ENCODE measurements at places on chromosomes 13 and 19.

DNA sequence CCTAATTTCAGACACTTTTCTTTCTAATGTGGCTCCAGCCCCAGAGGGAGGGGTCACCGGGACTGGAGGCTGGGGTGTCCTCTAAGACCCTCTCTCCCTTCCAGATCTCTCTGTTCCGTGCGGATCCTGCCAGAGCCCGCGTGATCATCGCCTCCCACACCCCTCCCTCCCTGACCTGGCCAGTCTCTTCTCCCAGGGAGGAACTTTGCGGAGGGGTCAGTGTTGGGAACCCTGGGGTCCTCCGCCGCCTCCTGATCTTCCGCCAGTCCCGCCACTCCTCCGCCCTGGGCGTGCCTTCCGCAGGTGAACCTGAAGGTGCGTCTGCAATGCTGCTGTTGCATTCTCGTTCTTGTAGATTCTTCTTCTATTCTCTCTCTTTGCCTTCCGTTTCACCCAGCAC, 9.1 kb downstream of the SOX21 start:
- DNase-seq: no peak

GRCh38 chr19:383922-384798, 24.8 kb downstream of the C2CD4C start:
- DNase-seq: no peak

DNA sequence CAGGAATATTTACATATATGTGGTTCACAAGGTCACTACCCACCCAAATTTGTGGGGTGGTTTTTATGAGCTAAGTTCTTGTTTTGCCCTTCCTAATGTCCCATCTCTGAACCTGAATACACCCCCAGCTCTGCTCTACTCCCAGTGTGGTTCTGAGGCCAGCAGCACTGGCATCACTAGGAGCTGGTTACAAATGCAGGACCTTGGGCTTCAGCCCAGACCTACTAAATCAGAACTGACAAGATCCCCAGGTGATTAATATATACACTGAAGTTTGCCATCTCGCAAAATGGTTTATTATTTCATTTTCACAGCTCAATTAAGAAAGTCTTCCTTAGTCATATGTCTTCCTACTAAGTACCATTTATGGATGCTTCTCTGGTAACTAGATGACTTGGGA, 67.9 kb downstream of the FOXO1 start:
- DNase-seq: no peak

GRCh38 chr13:50168786-50169185, 153.5 kb downstream of the KCNRG start:
- DNase-seq: no peak

DNA sequence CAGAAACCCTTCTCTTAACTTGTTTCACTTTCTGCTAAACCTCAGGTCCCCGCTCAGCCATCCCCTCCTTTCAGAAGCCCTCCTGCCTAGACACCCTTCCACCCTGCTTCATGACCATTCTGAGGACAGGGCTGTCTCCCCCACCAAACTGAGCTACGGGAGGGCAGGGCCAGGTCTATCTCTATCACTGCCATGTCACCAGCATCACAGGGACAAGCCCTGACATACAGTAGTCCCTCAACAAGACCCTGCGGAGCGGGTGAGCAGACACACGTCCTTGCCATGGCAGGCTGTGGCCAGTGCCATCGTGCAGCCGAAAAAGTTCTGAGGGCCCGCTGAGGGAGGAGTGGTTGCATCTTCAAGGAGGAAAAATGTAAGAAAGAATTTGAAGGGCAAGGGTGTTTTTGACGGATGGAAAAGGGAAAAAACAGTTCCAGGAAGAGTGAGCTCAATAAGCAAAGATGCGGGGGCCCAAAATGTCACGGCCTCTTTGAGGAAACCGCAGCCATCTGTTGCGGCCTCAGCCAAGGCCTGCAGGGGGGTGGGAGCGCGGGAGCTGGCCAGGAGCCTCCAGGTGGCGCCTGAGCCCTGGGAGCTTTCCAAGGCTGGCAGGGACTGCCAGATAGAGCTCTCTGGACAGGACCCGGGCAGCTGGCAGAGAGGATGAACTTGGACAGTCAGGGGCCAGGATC, 8.1 kb downstream of the PTGIR start:
- DNase-seq: no peak

GRCh38 chr13:20729633-20730585, 26.4 kb downstream of the IL17D start:
- DNase-seq: no peak

GRCh38 chr19:54148158-54148557, 10.6 kb downstream of the CNOT3 start:
- DNase-seq: no peak

DNA sequence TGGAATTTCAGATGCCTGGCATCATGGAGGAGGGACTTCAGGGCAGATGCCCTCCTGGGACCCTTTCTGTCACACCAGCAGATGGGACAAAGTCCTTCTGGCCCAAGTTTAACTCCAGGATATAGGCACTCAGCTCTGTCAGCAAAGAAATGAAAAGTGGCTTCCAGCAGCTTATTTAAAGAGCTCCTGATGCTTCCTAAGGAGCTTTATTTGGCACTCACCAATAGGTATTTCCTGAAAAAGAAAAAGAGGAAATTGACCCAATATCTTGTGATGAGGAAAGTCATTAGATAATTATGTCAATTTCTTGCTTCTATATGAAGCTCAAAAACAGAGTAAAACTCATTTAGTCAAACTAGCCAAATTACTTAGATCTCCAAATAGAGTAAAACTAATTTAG, 224.6 kb downstream of the RAP2A start:
- DNase-seq: no peak

GRCh38 chr13:20840568-20840967, 62.0 kb downstream of the XPO4 start:
- DNase-seq: no peak

DNA sequence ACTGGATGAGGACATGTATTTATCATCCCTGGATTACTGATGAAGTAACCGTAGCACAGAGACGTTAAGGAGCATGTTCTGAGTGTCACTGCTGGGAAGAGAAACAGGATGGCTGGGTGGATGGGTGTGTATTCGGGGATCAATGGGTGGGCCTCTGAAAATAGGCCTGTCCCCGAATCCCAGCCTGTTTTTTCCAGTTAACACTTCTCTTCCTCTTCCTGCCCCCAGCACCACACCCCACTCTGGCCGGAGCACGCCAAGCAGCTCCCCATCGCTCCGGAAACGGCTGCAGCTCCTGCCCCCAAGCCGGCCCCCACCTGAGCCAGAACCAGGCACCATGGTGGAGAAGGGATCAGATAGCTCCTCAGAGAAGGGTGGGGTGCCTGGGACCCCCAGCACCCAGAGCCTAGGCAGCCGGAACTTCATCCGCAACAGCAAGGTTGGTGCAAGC, 8.8 kb downstream of the GRAMD1A start:
- DNase-seq: no peak

DNA sequence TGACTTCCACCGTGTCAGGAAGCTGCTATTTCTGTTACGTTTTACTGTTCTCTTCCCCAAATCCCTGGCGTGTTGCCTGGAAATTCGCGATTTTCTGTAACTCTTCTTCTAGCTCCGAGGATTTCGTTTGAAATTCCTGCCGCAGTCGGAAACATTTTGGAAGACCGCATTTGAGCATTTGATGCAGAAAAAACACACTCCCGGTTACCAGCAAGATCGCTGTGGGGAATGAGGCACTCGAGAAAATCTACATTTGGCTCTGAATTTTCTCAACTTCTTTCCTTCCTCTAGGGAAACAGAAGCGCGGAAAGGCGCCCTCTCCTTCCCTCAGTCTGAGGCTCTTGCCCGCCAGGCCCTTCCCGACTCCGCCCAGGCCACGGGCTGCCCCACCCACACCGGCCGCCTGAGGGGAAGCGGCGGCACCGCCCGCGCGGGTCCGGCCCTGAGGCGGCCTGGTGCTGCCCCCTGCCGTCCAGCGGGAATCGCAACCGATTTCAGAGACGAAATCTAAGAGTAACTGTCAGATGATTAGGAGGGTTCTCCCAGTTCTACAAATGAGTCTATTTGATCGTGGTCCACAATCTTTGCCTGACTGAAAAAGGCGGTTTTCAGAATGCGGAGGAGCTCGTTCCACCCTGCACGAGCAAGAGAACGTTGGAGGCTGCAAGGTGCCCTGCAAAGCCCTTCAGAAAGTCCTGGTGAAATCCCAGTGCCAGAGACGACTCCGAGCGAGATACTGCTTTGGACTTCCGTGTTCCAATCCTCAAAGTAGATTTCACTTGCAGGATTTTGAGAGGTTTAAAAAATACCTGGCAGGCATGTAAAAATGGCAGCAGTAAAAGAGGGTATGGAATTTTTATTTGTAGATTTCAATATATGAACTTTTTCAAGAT, 18.4 kb upstream of the TUBGCP3 start:
- DNase-seq: peak; percentile 73

DNA sequence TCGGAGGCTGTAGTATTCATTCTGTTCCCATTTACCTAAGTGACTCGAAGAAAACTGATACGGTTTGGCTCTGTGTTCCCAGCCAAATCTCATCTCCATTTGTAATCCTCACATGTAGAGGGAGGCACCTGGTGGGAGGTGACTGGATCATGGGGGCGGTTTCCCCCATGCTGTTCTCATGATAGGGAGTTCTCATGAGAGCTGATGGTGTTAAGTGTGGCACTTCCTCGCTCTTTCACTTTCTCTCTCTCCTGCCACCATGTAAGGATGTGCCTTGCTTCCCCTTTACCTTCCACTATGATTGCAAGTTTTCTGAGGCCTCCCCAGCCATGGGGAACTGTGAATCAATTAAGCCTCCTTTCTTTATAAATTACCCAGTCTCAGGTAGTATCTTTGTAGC, 23.5 kb downstream of the SLAIN1 start:
- DNase-seq: no peak

DNA sequence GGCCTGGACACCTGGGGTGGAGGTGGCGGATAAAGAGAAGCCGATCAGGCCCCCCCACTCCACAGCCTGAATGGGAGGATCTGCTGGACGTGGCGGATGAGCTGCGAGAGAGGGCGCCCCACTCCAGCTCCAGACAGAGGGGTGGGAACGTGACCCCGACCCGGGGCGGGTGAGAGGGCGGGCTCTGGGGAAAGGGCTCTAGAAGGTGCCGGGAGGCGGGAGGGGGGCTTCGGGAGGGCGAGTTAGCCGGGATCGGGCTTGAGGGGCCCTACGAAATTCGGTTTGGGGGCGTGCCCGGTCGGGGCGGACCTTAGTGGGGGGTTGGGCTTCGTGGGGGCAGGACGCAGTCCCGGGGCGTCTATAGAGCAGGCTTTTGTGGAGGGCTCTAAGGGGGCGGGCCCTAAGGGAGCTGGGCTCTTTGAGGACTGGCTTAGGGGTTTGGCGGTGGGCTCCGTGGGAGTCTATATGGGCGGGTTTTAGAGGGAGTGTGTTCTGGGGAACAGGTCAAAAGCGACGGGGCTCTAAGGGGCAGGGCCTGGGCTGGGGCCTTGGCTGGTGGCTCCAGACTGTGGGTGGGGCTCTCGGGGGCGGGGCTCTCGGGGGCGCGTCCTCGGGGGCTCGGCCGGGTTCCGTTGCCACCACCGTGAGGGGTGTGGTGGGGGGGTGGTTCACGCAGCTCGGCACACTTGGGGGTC, 4.1 kb upstream of the NANOS3 start:
- no peak for DNase-seq

DNA sequence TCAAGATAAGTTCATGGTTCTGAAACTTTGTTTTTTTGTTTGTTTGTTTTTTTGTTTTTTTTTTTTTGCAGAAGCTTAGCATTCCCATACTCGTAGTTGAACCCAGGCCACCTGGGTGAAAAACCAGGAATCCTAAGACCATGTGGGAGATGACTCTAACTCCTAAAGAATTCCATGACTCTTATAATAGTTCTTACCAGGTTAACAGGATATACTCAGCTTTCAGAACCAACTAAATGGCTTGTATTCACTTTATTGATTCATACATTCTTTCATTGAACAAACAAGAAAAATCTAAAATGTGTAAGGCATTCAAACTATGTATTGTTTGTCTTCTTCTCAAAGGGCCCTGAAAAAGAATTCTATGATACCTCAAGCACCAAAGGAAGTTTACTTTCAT, 40.5 kb upstream of the KLF5 start:
- no peak for DNase-seq

GRCh38 chr19:3509566-3509989, 3.5 kb downstream of the FZR1 start:
- DNase-seq: no peak

DNA sequence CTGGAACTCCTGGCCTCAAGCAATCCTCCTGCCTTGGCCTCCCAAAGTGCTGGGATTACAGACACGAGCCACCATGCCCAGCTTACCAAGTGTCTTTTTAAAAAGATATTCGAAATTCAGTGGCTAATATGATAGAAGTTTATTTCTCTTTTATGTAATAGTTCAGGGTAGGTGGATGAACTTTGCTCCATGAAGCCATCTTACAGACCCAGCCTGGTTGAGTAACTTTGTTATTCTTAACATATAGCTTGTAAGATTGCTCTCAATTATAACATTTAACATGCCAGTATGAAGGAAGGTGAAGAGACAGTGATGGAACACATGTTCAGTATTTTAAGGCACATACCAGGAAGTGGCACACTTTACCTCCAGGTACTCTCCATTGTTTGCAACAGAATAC, 42.4 kb downstream of the ZIC2 start:
- DNase-seq: no peak

DNA sequence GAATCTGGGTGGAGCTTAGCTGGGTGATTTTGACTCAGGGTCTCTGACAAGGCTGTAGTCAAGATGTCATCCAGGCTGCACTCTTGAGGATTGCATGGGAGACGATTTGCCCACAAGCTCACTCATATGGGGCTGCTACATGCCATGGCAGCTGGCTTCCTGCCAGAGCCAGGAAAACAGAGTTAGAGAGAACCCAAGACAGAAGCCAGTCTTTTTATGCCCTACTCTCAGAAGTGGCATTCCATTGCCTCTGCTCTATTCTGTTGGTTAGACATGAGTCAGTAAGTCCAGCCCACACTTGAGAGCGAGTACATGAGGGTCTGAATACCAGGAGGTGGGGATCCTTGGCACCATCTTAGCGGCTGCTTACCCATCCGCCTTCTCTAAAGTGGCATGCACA, 9.5 kb downstream of the POLR1D start:
- DNase-seq: no peak

DNA sequence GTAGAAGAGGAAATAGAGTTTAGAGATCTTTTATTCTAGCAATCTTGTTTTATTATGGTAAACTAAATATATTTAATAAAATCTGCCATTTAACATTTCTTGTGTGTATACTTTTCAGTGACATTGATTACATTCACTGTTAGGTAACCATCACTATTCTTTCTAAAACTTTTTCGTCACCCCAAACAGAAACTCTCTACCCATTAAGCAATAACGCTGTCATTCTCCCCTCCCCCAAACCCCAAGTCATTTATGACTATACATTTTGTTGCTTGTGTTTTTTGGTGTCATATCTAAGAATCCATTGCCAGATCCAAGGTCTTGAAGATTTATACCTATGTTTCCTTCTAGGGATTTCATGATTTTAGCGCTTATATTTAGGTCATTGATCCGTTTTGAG, 10.6 kb downstream of the URI1 start:
- DNase-seq: no peak

- no peak for DNase-seq
Observed at GRCh38 chr19:31956771-31957392, 388.5 kb upstream of the ZNF507 start.

- no peak for DNase-seq
Observed at GRCh38 chr13:44431150-44431549, 57.5 kb downstream of the SERP2 start.

GRCh38 chr13:20185366-20186056, 7.2 kb downstream of the GJB2 start:
- no peak for DNase-seq

All from activated T-helper 1 cell treated with Interleukin-2 at 50 U/mL for 16 hours (primary cell).